Fibroblast of skin of abdomen (primary cell): ENCODE measurements at places on chromosomes 1 and 21.

DNA sequence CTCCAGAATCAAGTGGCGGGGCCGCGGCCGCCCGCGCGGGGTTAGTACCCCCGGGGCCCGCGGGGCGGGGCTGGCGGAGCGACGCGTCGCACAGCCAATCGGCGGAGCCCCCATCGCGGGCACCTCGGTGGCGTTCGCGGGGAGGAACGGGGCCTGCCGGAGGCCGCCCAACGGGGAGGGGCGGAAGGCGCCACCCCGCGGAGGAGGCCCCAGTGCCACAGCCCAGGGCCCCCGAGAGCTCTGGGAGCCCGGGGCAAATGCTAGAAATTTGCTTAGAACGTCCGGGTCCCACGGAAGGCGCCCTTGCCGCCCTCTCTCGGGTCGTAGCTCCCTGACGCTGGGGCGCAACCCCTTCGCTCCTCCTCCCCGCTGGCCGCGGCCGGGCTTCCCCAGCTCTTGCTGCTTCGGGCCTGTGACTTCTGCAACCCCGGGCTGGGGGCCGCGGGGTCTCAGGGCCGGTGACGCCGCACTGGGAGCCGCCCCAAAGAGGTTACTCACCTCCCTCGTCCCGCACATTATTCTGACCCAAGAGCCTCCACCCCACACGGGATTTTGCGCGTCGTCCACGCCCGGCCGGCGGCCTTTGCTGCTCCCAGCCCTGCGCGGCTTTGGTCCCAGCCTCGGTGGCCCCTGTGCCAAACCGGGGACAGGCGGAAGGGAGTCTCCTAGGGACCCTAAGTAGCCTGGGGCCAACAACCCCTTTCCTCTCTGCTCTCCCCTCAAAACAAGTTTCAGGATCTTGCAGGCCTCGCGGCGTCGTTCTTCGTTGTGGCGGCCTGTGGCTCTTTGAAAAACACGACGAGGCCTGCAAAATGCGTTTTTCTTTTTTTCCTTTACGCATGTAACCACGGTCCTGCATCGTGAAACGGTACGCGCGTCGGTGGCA is at the start of gene RUNX3:
RUNX3 (minus strand) TSS at position 17 of the 886 bp plus-strand sequence. CDS start 408 bp downstream, outside the sequence.
- peak; percentile 43 for DNase-seq

DNA sequence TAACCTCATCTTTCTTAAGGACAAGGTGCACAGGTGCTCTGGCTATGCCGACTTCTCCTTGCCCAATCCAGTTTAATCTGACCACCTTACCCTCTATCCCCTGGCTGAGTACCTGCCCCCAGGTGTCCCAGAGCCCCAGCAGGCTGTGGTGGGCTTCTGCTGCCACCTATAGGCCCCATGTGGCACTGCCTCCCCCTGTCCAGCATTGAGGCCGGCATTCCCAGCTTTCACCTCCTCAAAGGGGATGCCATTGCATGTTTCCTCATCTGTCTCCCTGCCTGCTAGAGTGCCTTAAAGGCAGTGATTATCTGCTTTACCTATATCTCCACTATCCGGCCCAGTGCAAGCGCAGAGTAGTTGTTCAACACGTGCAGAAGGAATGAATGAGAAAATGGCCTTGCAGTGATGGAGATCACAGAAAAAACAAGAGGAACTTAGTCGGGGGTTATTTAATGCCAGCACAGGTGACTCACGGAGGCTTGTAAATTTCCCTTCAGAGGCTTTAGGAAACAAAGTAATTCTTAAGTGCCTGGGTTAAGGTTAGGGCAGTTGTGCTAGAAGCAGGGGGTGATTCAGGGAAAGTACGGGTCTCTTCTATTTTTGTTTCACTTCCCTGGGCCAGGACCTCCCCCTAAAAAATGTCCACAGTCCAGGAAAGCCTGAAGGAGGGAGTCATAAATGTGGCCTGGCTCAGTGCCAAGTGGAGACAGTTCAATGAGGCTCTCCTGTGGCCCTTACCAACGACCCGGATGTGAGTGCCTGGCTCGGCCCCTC is 131.8 kb upstream of the NGF start:
- peak; percentile 74 for DNase-seq

- DNase-seq = no peak
These were observed 2.2 kb downstream of the SMCP start for GRCh38 chr1:152880316-152880715.

- peak; percentile 60 for DNase-seq
These were observed 27.8 kb upstream of the SUMO3 start for GRCh38 chr21:44845418-44846223.

DNA sequence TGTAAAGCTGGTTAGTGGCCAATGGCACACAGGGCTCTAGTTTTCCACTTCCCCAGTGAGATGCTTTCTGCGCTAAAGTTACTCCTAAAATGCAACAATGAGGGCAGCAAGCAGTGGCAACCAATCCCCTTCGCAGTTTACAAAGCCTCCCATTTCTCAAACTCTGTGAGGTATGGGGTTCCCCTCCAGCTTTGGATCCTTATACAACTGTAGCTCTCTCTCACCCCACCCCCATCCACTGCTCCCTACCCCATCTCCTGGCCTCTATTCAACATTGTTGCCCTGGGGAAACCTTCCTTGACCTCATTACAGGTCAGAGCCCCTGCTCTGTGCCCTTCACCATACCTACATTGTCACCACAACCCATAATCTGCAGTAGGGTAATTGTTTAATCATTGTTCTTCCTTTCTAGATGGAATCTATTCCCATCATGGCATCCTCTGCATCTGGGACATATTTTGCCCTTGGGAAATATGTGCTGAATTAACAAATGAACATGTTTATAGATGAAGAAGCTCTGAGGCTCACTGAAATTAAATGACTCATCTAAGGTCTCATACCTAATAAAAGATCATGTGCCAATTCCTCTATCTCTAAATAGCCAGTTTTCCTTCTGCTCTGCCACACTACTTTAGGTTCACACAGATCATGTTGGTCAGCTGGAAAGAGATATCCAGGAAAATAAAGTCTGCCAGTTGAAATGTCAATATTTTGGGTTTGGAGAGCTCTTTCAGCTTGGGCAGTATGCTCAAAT is 12.6 kb downstream of the KIAA0040 start:
- no peak for DNase-seq

- peak; percentile 61 for DNase-seq
These were observed 16.9 kb downstream of the PSMB4 start for GRCh38 chr1:151416231-151416630.
